D341Med (cell line): ENCODE measurements at places on chromosomes 1 and 21.

GRCh38 chr1:40742363-40743061, 41.1 kb upstream of the KCNQ4 start:
- no peak for DNase-seq

GRCh38 chr1:225875044-225875815, 7.0 kb downstream of the TMEM63A start:
- no peak for DNase-seq

DNA sequence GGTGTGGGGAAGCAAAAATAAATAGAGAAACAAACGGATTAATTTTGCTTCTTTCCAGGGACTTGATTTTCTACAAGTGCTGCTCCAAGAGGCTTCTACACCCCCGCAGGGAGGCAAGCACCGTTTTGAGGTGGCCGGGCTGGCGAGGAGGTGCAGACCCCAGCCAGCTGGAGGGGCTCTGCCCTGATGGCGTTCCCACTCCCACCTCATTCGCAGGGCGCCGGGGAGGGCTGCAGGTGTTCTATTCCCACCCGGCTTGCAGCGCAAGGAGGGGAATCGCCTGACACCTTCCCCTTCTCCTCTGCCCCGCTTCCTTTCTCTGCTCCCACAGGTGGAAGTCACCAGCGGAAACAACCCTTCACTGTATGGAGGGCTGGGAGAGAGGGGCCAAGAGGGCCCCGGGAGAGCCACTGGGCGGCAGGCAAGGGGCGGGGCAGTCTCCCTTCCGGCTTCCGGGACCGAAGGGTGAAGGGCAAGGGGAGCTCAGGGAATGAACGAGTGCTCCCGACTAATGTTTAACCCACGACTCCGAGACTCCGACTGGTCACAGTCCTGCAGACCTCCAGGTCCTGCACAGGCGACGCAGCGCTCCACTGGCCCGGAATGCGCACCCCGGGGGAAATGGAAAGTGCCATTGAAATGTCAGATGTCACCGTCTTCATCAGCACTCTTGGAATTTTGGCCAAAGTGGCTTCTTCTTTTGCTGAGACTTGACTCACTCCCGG, 29.1 kb downstream of the TEX35 start:
- peak; percentile 73 for DNase-seq

DNA sequence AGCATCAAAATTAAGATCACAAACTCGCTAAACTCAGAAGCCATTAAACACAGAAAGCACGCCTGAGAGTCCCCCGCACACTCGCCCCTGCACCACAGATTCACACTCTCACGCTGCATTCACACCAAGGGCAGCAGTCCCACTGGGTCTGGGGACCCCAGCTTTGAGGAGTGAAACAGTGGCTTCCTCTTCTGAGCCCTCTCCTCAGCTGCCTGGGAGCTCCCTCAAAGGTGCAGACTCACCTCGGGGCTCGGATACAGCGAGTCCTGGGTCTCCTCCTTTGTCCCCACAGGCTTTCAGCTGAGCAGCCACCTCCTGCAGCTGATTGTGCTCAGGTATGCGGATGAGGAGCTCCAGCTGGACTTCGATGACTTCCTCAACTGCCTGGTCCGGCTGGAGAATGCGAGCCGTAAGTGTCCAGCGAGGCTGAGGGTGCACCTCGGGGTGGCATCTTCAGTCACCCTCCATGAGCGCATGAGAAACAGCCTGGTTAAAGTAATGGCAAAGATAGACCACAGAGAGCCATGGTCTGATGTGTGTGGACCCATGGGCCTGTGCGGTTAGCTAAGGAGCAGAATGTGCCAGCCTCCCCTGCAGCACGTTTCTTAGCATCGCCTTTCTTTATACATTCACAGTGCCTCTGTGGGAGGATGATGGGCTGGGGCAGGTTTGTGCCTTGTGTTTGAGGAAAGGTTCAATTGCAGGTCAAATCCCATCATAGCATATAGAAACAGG, 47.9 kb downstream of the CAPN9 start:
- peak; percentile 24 for DNase-seq

DNA sequence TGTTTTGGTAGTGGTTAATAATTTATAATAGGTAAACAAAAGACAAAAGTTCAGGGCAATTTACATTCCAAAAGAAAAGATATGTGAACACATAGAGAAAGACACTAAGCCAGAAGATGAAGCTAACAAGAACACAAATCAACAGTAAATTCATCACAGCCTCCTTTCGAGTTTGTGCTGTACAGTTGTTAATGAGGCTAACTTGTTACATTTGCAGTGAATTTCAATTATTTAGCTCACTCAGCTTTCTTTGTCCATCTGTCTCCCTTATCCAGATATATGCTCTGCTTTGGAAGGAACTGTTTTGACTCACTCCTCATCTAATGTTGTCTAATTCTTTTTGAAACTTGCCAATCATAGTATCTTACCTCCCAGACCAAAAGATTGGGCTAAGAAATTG, 423.3 kb upstream of the OLFM3 start:
- no peak for DNase-seq

DNA sequence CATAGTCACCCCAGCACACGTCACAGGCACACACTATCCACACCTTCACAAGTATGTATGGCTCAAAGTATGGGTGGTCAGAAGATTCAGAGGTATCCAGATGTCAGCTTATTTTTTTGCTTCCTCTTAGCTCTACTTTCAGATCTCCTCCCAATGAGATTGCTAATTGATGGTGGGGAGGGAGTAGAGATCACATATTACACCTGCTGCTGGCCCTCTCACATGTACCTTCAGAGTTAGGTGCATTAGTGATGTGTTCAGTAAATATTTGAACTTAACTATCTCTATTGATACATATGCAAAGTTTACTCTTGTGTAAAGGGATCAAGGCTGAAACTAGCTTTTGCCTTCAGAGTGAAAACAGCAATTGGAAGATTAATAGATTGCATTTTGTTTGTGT, 262.6 kb downstream of the PCP4 start:
- DNase-seq: no peak

DNA sequence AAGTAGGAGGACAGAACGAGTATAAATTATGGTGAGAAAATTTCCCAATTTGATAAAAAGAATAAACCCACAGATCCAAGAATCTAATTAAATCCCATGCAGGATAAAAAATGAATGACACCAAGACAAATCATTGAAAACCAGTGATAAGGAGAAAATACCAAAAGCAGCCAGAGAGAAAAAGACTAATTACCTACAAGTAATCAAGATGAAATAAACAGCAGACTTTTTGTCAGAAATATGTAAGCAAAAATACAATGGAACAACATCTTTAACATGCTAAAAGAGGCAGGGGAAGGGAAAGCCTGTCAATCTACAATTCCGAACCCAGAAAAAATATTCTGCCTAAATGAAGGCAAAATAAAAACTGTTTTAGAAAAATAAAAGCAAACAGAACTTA, 20.7 kb upstream of the CCN1 start:
- no peak for DNase-seq
